Activated CD4-positive, alpha-beta T cell treated with anti-CD3 and anti-CD28 coated beads for 48 hours (primary cell): ENCODE measurements at places on chromosomes 5 and 9.
A peak's percentile ranks its signal among the peaks of the same experiment; 100 is the strongest.

GRCh38 chr5:172004824-172005237 lies 1.6 kb downstream of the FBXW11 start:
- peak; percentile 34 for DNase-seq

DNA sequence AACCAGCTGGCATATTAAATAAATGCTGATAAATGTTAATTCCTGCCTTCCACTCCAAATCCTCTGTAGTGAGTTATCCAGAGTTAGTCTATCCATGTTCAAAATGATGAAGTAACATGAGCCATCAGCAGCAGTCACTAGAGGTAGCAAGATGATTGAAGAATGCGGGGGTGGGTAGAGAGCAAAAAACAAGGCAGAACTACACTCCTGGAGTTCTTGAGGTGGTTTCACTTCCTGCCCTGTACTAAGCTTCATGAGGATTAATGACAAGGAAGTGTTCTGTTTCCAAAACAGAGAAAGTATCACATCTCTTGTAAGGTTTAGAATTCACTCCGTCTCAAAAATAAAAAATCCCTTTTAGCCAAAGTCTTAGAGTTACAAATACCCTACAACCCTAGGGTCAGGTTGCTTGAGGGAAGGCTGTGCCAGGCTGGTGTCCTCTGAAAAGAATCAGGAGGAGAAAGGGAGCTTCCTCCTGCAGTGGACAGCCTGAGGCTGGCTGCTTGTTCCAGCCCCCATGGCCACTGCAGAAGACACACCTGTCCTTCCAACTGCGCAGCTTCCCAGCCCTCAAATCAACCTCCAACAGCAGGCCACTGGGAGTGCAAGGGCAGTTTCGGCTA lies 180.2 kb downstream of the DENND1A start:
- DNase-seq: peak; percentile 13

DNA sequence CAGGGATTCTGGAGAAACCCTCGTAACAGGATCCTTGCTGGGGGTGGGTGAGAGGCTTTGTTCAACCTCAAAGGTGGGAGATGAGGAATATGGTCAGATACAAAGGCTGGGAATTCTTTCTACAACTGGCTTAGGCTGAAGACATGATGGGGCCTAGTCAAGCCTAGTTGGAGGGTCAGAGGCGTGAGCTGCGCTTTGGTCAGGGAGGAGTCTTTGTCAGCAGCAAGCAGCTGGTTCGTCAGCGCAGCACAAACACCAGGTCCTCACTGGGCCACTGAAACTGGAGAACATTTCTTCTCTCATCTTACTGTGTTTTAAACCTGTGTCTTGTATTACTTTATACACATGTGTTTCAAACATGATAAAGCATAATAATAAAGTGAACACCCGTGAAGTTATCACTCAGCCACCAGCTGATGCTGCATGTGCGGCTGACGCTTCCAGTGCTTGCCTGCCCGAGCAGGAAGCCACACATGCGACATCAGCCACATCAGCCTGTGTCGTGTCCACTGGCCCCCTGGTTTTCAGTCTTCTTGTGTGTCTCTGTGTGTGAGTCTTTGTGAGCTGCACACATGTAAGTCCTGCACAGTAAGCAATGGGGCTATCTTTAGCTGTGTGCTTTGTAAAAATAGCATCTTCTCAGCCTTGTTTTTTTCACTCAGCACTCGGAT lies 81.5 kb downstream of the WNK2 start:
- no peak for DNase-seq

GRCh38 chr5:132069561-132069960 lies 4.0 kb upstream of the CSF2 start:
- DNase-seq: no peak

GRCh38 chr9:3880851-3881250 lies 355.1 kb upstream of the RFX3 start:
- DNase-seq: no peak

- no peak for DNase-seq
Measured at GRCh38 chr9:6630502-6631206, 14.9 kb downstream of the GLDC start.

GRCh38 chr9:113219969-113220368 lies 1.1 kb downstream of the FKBP15 start:
- DNase-seq: peak; percentile 28
